ENCODE measurements at places on chromosomes 5 and 9. TPM values are rescaled to one million over a fixed set of nuclear protein-coding genes. Genes with fewer than 3 reads are reported as not detected.

GRCh38 chr5:127746756-127747155 lies 43.6 kb downstream of the CCDC192 start:
- peak; percentile 43 for DNase-seq

DNA sequence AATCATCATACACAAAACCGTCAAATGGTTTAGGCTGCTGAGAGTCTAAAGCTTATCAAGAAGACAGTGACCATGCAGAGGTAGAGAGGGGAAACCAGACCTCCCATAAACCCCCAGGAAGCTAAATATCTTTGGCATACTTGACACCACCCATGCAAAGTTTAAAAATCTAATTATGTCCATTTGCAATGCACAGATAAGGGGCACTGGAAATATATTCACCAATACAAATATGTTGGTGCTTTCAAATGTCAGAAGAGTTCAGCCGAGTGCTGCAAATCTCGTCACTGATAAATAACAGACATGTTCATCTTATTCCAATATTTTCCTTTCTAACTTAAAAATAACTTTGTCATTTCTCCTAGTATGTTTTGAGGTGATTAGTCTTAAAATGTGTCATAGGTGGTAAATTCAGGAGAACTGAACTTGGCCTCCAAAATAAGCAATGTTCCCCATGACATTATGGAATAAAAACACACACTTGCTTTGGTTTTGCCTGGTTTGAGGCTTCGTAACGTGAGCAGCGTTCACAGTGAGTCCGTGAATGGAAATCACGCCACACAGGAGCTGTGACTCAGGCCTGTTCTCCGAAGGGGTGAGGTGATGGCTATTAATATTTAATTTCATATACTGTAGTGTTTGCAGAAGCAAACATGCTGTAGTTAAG lies 182.2 kb downstream of the AOPEP start:
- DNase-seq, result no peak

CCDC152 gene
- not detected for total RNA-seq

- no peak for DNase-seq
These were observed 67.2 kb upstream of the SUSD1 start for GRCh38 chr9:112242147-112242804.

- peak; percentile 10 for DNase-seq
These were observed 12.3 kb upstream of the CAST start for GRCh38 chr5:96649681-96650540.

DNA sequence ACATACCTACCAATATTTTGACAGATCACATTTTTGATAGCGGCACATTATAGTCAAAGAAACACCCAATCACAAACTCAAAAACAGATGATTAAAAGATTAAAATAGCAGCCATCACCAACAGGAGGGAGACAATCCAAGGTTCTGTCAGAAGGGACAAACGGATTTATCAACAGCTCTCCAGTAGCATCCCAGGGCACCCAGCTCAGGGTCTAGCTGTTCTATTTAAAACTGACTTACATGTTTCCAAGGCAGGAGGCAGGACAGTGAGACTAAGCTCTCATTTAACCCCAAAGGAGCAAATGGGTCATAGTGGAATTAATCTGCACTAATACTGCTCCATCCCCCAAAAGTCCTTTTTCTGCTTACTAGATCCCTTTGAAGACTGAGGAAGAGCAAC lies 3.2 kb downstream of the AGTPBP1 start:
- DNase-seq, result no peak

GRCh38 chr5:66362046-66362445 lies 217.9 kb downstream of the SREK1 start:
- DNase-seq, result no peak

DNA sequence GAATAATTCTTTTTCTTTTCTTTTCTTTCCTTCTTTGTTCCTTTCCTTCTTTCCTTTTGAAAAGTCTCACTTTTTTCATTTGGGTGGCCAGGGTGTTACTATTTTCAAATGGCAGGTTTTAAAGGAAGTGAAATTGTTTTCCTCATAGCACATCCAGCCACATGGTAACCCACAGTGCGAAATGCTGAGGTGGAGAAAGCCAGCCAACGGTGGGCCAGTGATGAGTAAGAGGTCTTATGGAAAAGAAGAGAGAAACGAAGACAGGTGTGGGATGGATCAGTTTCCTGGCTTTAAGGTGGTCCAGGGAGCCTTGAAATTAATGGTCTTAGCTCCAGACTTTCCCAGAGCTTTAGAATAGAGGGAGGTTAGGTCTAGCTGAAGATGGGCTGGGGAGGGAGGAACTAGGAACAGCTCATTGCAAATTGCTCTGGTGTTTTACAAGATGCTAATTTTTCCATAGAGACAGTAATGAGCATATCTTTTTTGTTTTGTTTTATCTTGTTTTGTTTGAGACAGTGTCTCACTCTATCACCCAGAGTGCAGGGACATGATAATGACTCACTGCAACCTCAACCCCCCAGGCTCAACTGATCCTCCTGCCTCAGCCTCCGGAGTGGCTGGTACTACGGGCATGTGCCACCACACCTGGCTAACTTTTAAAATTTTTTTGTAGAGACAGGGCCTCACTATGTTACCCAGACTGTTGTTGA lies 17.8 kb downstream of the ITK start:
- DNase-seq, result no peak

DNA sequence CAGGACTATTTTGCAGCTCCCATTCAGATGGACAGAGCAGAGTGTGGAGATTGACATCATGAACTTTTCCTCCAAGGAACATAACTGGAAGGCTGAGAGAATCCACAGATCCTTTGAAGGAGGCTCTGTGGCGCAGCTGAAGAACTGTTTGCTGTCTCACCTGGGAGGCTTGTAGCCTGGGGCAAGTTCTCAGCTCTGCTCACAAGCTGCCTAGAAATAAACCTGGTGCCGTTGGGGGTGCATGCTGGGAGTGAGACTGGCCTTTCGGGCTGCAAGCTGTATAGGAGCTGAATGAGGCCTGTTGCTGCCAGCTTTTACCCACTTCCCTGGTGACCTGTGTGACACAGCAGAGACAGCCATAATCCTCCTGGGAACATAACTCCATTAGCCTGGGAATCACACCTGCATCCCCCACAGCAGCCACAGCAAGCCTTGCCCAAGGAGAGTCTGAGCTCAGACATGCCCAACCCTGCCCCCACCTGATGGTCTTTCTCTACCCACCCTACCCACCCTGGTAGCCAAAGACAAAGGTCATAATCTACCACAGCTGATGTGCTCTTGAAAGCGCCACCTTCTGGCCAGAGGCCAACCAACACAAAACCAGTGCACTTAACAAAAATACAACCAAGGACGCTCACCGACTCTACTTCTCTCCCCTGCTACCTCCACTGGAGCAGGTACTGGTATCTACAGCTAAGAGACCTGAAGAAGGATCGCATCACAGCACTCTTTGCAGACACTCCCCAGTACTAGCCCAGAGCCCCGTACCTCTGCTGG lies 205.1 kb upstream of the MRPS30 start:
- peak; percentile 30 for DNase-seq

DNA sequence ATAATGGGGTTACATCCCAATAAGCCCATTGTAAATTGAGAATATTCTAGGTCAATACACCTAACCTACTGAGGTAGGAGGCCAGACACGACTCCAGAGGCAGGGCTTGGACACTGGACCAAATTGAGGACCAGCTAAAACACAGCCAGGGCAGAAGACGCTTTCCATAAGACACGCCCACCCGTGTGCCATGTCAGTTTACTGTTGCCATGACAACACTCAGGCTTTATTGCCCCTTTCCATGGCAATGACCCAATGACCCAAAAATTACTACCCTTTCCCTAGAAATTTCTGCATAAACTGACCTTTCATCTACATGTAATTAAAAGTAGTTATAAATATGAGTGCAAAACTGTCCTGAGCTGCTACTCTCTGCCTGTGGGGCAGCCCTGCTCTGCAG lies 31.5 kb downstream of the SLC22A4 start:
- no peak for DNase-seq

- DNase-seq, result no peak
These were observed 199.0 kb upstream of the TARS1 start for GRCh38 chr5:33241802-33242201.

GRCh38 chr9:75071530-75072122 lies 16.3 kb downstream of the NMRK1 start:
- DNase-seq, result peak; percentile 81

DNA sequence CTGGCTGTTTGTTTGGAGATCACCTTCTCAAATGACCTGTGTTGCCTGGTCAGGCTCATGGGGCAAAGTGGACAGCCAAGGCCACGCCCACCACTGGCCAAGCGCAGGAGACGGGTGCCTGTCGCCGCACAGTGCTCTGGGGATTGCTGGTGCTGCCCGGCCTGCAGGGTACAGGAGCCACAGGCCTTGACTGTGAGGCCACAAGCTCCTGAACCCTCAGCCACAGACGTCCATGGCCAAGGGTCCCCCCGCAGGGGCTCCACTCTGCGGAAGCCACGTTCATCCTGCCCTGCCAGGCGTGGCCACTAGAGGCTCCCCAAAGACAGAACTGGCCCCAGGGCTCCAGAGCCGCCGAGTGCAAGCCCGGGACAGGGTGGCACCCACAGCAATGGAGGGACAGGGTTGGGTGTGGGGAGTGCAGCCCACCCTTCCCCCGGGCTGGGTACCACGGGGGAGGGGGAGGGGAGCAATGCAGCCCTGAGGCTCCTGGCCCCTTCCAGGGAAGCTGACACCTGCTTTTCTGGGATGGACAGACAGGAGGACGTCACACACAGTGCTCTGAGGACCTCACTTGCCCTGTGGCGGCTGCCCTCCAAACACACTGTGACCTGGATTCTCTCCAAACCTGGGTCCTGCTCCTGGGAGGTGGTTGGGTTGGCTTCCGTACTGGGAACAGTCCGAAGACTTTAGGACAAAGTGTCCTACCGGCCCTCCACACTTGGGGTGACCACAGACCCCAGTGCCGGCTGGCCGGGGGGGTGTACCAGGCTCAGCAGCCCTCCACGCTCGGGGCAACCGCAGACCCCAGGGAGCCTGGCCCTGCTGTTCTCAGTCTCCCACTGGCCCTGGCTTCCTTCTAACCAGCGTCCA lies 21.5 kb downstream of the TPPP start:
- DNase-seq, result peak; percentile 67

DNA sequence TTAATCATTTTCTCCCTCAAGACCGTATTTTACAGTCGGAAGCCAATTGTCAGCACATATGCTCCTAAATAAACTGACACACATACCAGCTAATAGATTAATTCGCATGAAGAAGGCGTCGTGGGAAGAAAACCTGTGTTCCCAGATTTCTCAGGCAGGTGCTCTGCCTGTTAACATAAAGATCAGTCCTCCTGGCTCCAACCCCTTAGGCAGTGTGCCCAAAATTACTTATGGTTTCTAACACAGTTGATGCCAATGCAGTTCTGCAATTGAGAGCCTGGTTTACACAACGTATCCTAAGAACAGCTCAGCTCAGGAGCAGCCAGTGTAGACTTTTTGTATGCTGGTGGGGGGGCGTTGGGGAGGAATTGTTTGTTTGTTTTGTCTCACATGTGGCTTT lies 208.3 kb downstream of the ENC1 start:
- peak; percentile 15 for DNase-seq

DNA sequence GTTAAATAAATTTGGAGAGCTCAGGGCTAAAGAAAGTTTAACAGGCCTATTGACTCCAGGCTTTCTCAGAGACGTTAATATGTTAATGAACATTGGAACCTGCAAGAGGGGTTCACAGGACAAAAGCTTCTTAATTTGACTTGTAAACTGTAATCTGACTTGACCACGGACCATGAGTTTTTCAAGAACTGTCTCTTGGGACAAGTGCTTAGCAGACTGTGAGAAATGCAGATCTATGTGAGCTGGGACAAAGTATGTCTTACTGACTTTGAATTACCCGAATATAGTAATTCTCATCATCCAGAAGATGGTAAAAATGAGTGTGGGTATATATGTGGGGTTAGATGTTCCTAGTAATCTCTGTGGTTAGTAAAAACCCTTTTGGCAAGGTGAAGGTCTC lies 186.6 kb downstream of the ATP10B start:
- DNase-seq, result no peak

DNA sequence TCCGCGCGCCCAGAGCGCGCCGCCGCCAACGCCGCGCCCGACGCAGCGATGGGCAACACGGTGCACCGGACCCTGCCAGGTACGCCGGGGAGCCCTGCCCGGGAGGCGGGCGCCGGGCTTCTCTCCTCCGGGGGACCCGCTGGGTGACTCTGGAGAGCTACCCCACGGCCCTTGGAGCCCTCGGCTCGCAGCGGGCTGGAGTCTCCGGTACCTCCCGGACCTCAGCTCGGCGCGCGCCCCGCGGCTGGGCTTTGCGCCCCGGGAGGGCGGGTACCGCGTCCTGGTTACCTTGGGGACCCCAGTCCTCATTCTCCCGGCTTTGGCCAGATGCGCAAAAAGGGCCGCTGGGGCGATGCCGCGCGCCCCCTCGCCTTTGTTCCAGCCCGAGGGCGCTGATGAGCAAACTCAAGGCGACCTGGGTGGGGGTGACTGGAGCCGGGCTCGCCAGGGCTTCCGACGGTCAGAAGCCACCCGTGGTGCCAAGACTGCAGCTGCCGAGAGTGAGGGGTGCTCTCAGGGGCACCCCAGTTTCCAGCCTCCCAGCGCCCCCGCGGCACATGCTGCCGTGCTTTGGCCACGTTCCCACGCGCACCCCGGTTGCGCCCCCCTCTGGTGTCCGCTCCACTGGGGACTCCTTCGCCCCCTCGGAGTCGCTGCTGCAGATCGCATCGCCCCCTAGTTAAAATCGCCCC lies 442 bp downstream of the NEURL1B start:
- DNase-seq, result no peak

GCNT4 gene
- total RNA-seq, result 1.8 TPM

DNA sequence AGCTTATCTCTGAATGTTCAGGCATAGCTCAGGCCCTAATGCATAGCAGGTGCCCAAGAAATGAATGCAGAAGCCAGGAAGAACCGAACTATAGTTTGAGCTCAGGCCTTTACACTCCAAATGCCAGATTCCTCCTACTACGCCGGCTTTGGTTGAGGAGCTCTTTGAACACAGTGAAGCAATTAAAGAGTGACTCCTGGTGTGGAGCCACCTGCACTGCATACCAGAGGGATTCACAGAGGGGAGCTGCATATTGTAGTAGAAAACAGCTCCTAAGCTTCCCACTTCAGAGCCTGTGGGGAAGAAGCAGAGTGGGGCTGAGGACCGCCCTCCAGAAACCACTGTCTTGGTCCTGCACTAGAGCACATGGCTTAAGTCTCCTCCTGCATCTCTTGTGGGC lies 14.5 kb upstream of the KCNMB1 start:
- no peak for DNase-seq

HRH2 gene
- total RNA-seq, result not detected

GRCh38 chr5:138149530-138149929 lies 10.3 kb upstream of the NME5 start:
- peak; percentile 5 for DNase-seq

- no peak for DNase-seq
These were observed 34.5 kb downstream of the SLC1A3 start for GRCh38 chr5:36640949-36641348.

- no peak for DNase-seq
These were observed 57.2 kb downstream of the MTMR12 start for GRCh38 chr5:32255540-32255900.

DNA sequence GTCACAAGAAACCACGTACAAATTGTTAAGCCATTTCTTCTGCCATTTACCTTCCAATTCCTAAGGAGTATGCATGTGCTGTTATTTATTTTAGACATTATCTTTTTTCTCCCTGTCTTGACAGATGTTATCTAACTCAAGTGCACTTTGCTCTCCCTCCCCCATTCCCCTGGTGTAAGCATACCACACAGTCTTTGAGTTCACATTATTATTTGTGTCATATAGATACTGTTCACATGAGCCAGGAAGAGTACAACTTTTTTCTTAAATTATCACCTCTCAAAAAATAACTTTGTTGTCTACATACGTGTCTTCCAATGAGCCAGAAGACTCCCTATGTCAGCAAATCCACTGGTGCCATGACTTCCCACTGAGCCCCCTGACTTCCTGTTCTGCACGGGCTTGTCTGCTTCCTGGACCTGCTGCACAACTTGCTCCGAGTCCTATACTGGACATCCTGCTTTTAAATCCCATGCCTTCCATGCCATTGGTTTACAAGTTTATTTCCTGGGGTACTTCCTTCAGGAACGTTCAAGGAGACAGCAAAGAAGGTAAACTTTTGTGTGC lies 19.9 kb upstream of the FAM120A start:
- DNase-seq, result no peak
